ENCODE measurements at places on chromosomes 16 and 17. TPM values are rescaled to one million over a fixed set of nuclear protein-coding genes. Genes with fewer than 3 reads are reported as not detected.
A peak's percentile ranks its signal among the peaks of the same experiment; 100 is the strongest.

DNA sequence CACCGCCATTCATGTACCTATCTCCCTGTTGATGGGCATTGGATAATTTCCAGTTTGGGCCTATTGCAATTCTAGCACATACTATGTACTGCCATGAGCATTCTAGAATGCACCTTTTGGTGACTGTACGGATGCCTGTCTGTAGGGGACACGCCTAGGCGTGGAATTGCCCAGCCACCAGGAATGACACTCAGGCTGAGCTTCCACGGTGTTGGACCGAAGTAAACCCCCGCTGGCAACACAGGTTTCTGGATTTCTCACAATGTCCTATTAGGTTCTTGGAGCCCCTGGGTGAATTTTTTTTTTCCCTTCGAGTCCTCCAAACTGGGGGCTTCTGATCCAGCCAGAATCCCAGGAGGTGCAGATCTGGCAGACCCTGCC, 146.6 kb downstream of the IRF8 start:
- H3K27ac ChIP-seq: peak overlapping the region; percentile 16
- H3K4me1 ChIP-seq: peaks cover 17% of the 10 kb centered on the region
- H3K36me3 ChIP-seq: peaks cover 2% of the 10 kb centered on the region

DNA sequence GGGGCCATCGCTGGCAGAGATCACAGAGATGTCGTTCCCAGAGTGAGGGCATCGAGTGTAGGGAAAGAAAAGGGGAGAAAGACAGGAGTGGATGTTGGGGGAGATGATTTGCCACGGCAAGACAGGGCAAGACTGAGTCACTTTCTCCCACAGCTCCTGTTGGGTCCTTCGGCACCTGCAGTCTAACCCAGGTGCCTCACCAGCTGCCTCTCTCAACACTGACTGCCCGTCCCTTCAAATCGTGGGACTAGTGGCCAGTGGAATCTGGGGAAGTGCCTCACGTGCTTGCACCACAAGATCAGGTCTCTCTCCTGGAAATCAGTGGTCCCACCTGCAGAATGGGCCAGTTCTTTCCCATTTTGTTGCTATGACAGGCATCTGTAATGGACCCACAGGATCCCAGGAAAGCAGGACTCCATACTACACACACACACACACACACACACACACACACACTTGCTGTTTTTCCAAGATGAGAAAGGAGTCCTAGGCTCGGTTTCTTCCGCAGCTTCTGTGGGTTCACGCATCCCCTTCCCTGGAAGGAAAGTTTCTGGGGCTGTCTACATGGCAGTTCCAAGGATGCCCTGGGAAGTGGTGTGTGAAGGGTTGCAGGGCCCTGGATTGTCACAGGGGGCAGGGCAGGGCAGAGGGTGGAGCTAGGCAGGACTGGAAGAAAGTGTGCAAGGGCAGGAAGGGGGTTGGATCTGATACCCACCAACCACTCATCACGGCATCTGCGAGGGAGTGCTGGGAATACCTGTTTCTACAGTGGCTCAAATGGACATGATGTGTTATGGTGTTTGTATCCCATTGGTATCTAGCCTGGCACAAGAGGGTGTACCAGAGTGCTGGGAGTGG, 10.2 kb upstream of the CBX8 start:
- DNase-seq: no peak
- H3K4me1 ChIP-seq: peaks cover 24% of the 10 kb centered on the region
- no peak overlapping the region for H3K27ac ChIP-seq
- H3K36me3 ChIP-seq: peaks cover 2% of the 10 kb centered on the region
- peaks cover 63% of the 10 kb centered on the region for H3K27me3 ChIP-seq
- no peak overlapping the region for H3K4me3 ChIP-seq

GRCh38 chr17:40099619-40100418, 570 bp downstream of the NR1D1 start:
- peaks cover 5% of the 10 kb centered on the region for H3K36me3 ChIP-seq
- H3K4me1 ChIP-seq: peaks cover 82% of the 10 kb centered on the region
- H3K4me3 ChIP-seq: peak overlapping the region; percentile 92
- peak overlapping the region; percentile 100 for H3K27ac ChIP-seq
- no peak for DNase-seq

- H3K4me1 ChIP-seq: peaks cover 6% of the 10 kb centered on the region
- H3K4me3 ChIP-seq: no peak overlapping the region
- no peaks in the 10 kb centered on the region for H3K36me3 ChIP-seq
- H3K27me3 ChIP-seq: peaks cover 16% of the 10 kb centered on the region
- DNase-seq: no peak
- no peak overlapping the region for H3K27ac ChIP-seq
Observed at GRCh38 chr16:31148896-31149295, 970 bp downstream of the PRSS36 start.

- H3K27me3 ChIP-seq: no peaks in the 10 kb centered on the region
- no peak for DNase-seq
- no peak overlapping the region for H3K4me3 ChIP-seq
- H3K4me1 ChIP-seq: peaks cover 28% of the 10 kb centered on the region
- no peaks in the 10 kb centered on the region for H3K36me3 ChIP-seq
Observed at GRCh38 chr16:57143149-57143921, 42.5 kb downstream of the PSME3IP1 start.

- H3K4me1 ChIP-seq: peaks cover 14% of the 10 kb centered on the region
- no peaks in the 10 kb centered on the region for H3K27me3 ChIP-seq
- H3K4me3 ChIP-seq: peak overlapping the region; percentile 95
- no peak for DNase-seq
Observed at GRCh38 chr17:62652251-62653001, 25.0 kb downstream of the MRC2 start.

GRCh38 chr17:19384723-19385391, 2.1 kb downstream of the MFAP4 start:
- H3K27ac ChIP-seq: peak overlapping the region; percentile 85
- no peak overlapping the region for H3K4me3 ChIP-seq
- peaks cover 19% of the 10 kb centered on the region for H3K4me1 ChIP-seq

DNA sequence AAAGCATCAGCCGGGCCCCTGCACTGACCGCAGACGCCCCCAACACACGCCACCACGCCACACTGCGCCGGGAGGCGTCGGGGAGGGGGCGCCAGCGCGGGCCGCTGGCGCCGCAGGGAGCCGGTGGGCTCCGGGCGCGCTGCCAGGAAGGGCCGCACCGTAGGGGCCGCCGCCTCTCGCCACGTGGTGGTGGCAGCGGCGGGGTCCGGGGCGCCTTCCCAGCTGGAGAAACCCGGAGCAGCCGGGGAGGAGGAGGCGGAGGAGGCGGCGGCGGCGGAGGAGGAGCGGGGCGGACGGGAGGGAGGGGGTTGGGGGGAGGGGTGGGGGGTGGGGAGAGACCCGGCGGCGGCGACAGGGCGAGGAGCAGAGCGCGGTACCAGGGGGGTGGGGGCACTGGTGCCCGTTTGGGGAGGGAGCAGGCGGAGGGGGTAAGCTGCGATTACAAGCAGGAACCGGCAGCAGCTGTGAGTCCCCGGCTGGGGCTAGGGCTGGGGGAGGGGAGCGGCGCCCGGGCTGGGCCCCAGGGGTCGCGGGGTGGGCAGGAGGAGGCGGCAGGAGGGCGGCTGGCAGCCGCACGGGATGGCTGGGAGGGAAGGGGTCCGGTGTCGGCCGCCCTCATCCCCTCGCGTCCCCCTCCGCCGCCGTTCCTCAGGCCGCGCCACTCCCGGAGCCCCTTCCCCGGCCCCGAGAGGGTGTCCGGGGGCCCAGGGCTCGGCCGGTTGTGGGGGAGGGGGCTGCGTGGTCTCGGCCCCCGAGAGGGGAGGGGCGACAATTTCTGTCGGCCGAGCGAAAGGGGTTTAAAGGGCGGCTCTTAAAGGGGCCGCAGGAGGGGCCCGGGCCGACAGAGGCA, at the start of gene TBKBP1:
TBKBP1 (plus strand) TSS at position 431 of the 850 bp plus-strand sequence. CDS start 1,952 bp downstream, outside the sequence.
- H3K27me3 ChIP-seq: no peaks in the 10 kb centered on the region
- peak; percentile 30 for DNase-seq
- H3K4me3 ChIP-seq: peak within 1 kb of the TSS; percentile 100
- peaks cover 3% of the 10 kb centered on the region for H3K36me3 ChIP-seq

DNA sequence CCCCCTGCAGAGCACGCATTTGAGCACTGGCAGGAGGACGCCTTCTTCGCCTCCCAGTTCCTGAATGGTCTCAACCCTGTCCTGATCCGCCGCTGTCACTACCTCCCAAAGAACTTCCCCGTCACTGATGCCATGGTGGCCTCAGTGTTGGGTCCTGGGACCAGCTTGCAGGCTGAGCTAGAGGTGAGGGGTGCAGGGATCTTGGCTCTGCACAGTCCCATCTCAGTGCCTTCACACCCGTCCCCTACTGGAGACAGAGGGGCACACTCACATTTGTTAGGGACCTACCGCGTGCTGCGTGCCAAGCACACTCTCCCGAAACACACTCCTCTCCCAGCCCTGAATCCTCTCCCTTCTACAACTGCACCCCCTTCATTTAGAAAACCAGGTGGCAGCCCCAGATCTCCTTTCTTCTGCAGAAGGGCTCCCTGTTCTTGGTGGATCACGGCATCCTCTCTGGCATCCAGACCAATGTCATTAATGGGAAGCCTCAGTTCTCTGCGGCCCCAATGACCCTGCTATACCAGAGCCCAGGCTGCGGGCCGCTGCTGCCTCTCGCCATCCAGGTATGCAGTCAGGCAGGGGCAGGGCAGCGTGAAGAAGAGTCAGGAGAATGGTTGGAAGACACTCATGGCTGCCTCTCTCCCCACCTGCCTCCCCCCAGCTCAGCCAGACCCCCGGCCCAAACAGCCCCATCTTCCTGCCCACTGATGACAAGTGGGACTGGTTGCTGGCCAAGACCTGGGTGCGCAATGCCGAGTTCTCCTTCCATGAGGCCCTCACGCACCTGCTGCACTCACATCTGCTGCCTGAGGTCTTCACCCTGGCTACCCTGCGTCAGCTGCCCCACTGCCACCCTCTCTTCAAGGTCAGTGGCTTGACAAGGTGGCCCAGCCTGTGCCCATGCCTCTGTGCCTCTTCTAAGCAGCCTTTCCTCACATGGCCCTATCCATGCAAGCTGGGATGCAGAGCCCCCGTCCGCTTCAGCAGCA, 6.3 kb downstream of the ALOX15B start:
- peaks cover 4% of the 10 kb centered on the region for H3K36me3 ChIP-seq
- H3K4me3 ChIP-seq: no peak overlapping the region
- H3K27ac ChIP-seq: no peak overlapping the region
- H3K4me1 ChIP-seq: peaks cover 4% of the 10 kb centered on the region

DNA sequence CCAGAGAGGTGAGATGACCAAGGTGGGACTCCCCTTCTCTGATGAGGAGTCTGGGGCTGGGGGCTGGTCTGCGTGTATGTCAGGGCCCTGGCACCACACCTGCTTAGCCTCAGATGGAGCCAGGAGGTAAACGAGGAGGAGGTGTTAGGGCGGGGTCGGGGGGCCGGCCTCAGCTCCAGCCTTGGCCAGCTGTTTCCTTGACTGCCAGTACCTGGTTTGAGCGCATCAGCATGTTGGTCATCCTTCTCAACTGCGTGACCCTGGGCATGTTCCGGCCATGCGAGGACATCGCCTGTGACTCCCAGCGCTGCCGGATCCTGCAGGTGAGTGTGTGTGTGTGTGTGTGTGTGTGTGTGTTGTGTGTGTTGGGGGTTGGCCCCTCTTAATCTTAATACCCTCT, 8.1 kb downstream of the CACNA1G start:
- H3K27me3 ChIP-seq: peaks cover 64% of the 10 kb centered on the region
- no peak for DNase-seq
- H3K36me3 ChIP-seq: no peaks in the 10 kb centered on the region
- H3K27ac ChIP-seq: no peak overlapping the region
- H3K4me3 ChIP-seq: no peak overlapping the region

GRCh38 chr17:64084086-64084939, 45.6 kb downstream of the ERN1 start:
- no peak overlapping the region for H3K4me3 ChIP-seq
- peaks cover 9% of the 10 kb centered on the region for H3K36me3 ChIP-seq
- no peak for DNase-seq
- peaks cover 42% of the 10 kb centered on the region for H3K4me1 ChIP-seq
- H3K27me3 ChIP-seq: no peaks in the 10 kb centered on the region
- H3K27ac ChIP-seq: no peak overlapping the region

DNA sequence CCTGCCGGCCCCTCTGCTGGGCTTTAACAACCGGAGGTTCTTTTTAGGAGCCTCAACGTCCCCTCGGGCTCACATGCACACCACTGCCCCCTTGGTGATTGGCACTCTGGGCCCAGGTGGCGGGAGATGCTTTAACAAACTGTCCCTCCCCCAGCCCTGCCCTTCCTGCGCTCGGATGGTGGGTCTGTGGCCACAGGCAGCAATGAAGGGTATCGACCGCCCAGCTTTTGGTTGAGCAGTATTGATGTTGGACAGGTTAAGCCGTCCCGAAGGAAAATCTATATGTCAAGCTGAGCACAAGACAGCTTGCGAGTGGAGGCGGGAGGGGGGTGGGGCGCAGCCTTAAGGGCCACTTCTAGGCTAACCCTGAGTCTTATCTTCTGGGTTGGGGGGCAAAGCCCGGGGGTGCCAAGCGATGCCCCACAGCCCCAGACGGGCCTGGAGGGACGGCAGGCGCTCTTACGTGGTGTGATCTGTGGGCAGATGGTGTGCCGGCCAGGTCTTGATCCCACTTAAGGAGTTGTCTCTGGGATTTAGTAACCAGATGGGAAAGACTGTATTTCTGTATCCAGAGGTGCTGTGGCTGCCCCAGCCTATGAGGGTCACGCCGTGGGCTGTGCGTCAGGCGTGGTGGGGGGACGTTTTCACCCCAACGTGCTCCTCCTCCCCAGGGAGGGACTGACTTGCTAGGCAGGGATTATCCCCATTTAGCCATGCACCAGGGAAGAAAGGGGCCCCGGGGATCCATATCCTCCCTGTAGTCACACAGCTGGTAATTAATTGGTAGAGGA, 6.2 kb downstream of the GSE1 start:
- no peaks in the 10 kb centered on the region for H3K27me3 ChIP-seq

DNA sequence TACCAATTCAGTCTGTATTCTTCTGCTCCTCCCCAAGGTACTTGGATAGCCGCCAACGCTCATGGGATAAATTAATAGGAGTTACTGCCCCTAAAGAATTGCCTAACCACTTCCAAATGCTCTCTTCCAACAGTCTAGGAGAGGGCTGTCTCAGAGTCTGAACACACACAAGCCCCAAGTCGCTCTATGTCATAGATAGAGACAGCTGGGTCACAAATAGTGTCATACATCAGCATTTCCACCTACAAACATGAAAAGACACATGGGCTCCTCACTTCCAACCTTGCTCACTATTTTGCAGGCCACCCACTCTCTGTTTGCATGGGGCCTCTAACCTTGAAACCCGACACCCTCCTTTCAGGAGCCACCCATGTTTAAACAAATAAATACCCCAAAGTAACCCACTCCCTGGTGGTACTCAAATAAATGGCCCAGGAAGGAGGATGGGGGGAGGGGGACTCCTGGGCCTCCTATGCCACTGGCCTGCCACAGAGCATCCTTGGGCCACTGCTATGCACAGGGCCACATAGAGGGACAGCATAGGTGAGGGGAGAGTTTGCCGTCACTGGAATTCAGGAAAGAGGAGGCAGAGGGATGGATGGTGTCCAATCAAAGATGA, 265.9 kb downstream of the SOX9 start:
- peaks cover 19% of the 10 kb centered on the region for H3K27me3 ChIP-seq
- no peak for DNase-seq
- peaks cover 2% of the 10 kb centered on the region for H3K36me3 ChIP-seq
- H3K27ac ChIP-seq: no peak overlapping the region
- no peak overlapping the region for H3K4me3 ChIP-seq

GRCh38 chr17:51853857-51854256, 304.7 kb downstream of the CA10 start:
- H3K36me3 ChIP-seq: no peaks in the 10 kb centered on the region
- H3K4me3 ChIP-seq: no peak overlapping the region
- H3K27ac ChIP-seq: no peak overlapping the region
- H3K27me3 ChIP-seq: peaks cover 52% of the 10 kb centered on the region

Gene FBRS
- 246 TPM for total RNA-seq

Gene CCL17
- total RNA-seq: not detected

Gene CPHXL2
- total RNA-seq: not detected

Gene C17orf75
- total RNA-seq: 11.8 TPM

Gene CENPX
- 21.1 TPM for total RNA-seq

Gene TK2
- 9.4 TPM for total RNA-seq

Gene SLC16A11
- total RNA-seq: not detected

All from T-helper 17 cell (primary cell).